ENCODE measurements at places on chromosomes 4 and X.

DNA sequence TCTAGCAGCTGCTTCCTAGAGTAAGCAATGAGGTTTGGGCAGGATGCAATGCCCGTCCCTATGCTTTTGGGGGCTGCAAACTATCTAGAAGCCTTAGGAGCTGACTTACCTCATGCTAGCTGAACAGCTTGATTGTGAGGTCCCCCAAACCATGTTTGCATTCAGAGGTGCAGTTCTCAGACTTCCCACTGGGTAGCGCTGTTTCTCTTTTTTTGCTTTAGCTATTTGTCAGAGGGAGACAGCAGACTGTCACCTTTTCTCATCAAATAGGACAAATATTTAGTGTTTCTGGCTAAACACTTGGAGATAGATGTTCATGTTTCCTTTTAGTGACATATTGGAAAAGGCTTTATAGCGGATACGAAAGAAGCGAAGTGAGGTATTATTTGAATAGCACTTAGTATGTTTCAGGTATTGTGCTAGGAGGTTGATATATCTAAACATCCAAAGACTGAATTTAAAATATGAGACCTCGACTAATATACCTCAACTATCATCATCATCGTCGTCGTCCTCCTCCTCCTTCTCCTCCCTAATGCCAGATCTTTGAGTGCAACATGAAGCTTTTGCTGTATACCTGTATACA, 18.7 kb upstream of the TMEM192 start:
- no peak for DNase-seq

DNA sequence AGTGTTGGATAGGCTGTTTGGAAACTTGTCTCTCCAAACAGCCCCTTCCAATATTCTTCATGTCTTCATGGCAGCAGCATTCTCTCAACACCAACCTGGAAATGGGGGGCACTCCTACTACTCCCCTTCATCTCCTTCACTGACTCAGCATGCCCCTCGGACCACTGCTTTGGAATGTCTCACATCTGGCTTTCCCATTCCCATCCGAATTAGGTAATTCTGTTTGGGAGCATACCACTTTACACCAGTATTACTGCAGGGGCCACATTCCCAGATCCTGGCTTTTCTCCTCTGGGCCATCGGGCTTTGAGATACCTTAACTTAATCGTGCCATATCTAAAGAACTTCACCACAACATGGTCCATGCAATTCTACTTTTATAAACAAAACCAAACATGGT, 100.8 kb downstream of the MAML3 start:
- DNase-seq: no peak

- DNase-seq: no peak
These were observed 20.8 kb downstream of the FGFR3 start for GRCh38 chr4:1813915-1814314.

DNA sequence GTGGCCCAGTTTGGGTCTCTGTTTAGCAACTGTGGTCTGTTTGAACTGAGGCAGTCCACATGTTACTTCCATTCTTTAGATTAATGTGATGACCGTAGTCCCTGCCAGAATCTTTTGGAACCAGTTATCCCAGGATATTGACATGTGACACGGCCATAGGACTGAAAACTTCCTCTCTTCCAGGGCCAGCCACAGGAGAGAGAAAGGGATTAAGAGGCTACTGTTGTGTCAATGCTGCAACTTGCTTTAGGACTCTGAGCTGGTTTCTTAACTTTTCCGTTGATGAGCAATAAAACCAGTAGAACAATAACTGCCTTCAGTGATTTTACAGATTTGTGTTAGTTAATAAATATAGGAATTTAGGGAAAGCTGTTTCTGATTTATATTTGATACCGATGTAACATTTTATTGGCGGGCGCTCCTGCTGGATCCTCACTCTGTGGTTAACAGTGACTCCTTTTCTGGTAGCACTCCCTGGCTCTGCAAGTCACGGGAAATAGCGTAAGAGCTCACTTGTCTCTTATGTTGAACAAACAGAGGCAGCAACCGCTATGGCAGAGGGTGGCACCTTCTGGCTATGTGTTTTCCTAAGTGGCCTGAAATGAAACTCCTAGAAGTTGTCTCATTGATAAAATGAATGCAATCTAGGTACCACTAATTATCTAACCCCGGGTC, 2.5 kb downstream of the TENM3 start:
- DNase-seq: no peak

GRCh38 chr4:154958621-154959358, 177.7 kb downstream of the RBM46 start:
- DNase-seq: no peak

GRCh38 chr4:1807332-1807777, 14.3 kb downstream of the FGFR3 start:
- DNase-seq: no peak

- DNase-seq: no peak
These were observed 480.8 kb upstream of the FAT1 start for GRCh38 chr4:187204389-187204918.

DNA sequence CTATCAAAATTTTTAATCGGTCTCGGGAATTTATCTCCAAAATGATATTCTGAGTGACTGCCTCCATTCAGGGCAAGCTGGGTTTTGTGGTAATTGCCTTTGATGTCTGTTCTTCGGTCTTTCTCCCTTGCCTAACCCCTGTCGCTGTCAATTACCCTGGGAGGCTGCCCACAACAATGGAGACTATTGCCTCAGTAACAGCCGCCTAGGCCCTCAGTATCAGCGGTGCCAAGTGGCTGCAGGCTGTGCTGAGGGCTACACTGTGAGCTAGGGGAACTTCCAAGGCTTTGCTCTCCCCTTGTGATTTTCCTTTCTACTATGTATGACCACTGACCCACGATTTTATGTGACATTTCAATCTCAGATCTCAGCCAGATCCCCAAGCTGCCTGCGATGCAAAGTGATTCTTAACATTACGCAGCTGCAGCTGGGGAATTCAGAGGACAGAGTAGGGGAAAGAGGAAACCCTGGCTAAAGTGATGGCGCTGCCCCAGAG, 36.3 kb upstream of the REST start:
- DNase-seq: no peak

GRCh38 chr4:159343116-159343515, 240.2 kb downstream of the RAPGEF2 start:
- no peak for DNase-seq

GRCh38 chrX:111567542-111568255, 56.3 kb downstream of the SERTM2 start:
- DNase-seq: no peak

- DNase-seq: no peak
These were observed 112.6 kb downstream of the PHKA2 start for GRCh38 chrX:18871161-18871890.

DNA sequence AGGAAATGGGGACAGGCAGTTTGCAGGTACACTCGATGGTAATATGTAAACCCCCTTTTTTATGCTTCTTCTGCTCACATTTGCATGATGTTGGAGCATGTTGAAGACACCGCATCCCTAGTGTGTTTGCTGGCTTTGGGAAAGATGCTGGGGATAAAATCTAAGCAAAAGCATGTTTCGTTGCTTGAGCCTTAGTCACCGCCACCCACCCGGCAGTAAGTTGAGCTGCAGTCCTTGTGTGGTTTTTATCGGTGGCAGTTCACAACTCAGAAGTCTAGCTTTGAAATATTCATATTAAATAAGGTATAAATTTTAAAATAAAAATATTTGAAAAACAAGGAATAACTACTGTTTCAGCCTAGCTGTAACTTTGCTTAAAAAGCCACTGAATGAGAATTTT, 21.7 kb upstream of the MND1 start:
- no peak for DNase-seq

GRCh38 chr4:110510955-110511544, 35.1 kb downstream of the ENPEP start:
- peak; percentile 22 for DNase-seq

DNA sequence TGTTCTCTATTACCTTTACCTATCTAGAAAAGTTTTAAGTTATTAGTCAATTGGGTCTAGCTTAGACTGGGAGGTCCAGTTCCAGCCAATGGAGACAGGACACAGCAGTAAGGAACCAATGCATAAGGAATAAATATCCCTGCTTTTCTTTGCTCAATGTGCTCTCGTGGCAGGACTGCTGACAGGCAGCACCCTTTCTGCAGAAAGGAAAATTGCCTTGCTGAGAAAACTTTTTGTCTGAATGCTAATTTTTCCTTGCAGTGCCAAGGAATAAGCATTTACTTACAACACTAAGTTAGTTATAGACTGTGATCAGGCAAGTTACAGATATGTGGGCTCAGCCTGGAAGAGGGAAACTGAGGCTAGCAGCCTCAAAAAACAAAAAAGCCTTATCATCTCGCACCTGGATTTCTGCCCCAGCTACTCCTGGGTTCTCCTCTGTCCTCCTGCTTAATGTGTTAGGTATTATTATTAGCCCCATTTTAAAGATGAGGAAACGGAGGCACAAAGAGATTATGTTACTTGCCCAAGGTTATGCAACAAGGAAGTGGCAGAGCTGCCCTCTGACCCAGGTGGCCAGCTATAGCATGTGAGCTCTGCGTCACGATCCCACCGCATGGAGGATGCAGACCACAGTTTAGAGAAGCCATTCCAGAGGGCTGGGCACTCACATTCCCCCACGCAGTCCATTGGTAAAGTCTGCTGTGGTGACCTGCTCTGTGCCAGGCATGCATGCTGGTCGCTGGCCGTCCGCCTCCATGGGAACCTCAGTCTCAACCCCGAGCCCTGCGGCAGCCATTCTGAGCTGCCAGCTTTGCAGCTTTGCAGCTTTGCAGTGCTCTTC, 40.5 kb upstream of the C4orf50 start:
- DNase-seq: no peak

DNA sequence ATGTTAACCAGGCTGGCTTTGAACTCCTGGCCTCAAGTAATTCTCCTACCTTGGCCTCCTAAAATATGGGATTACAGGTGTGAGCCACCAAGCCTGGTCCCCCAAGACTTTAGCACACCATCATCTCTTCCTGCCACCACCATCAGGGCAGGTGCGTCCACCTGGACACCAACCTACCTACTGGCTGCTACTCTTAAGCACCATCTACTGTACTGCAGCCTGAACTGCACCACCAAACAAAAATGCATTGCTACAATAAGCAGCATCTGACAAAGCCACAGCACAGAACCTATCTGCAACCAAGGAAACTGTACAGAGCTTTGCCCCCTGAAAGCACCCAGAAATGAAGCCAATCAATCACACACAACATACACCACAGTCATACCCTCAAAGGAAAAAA, 139.7 kb downstream of the EFHC2 start:
- DNase-seq: no peak

GRCh38 chrX:2609431-2610238, 81.5 kb upstream of the CD99 start:
- DNase-seq: no peak

- no peak for DNase-seq
These were observed 28.5 kb downstream of the GBA3 start for GRCh38 chr4:22721204-22721603.

DNA sequence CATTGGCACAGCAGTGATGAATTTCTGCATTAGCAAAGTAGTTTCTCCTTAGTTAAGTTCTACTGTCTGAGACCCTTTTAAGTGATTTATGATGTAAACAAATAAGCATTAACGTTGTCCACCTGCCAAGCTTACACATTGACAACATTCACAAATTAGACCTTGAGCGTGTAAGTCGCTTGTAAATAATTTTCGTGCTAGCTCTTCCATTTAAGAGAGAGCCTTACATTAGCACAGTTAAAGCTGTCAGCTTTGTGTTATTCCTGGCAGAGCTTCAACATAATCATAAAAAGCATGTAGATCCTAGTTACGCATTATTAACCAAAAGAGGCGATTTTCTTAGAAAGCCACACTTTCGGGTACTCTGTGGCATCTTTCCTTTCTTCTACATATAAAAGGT, 127.7 kb downstream of the DCTD start:
- DNase-seq: no peak

DNA sequence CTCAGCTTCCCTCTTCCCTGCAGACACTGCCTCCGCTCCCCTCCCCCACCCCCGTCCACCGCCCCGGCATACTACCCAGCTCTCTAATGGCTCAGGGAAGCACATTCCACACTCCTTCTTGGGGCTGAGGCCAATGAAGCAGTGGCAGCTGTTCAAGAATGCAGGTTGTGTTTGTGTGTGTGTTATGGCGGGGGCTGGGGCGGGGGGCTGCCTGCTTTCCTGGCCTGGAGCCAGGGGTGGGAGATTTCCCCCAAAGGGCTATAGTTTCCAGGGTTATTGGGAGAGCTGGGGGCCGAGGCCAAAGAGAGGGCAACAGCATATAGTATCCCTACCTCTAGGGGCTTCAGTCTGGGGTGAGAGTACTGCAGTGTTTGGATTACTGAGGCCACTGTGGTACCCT, 149.4 kb downstream of the EFNB1 start:
- DNase-seq: no peak

- no peak for DNase-seq
These were observed 37.2 kb downstream of the CLCN5 start for GRCh38 chrX:49959602-49960001.

- peak; percentile 29 for DNase-seq
These were observed 8.2 kb upstream of the IQCM start for GRCh38 chr4:149823769-149824221.

DNA sequence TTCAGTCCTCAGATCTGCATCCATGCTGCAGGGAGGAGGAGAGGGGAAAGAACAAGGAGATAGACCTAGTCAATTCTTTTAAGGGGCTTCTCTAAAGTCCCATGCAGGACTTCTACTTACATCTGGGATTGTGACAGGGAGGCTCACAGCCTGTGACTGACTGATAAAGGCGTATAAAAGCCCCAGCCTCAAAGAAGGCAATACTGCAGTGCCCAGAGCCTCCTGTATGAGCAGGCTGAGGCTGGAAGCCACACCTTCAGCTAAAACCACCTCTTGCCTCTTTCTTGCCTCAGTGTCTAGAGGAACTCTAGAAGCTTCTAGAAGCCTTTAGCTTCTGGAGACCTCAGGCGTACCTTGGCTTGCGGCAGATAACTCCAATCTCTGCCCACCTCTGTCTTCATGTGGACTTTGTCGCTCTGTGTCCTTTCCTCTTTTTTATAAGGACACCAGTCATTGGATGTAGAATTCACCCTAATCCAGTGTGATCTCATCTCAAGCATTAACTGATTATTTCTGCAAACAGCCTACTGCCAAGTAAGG, 6.0 kb upstream of the ZCCHC4 start:
- DNase-seq: no peak

- peak; percentile 80 for DNase-seq
These were observed 196.0 kb upstream of the PSAPL1 start for GRCh38 chr4:7630568-7631287.

DNA sequence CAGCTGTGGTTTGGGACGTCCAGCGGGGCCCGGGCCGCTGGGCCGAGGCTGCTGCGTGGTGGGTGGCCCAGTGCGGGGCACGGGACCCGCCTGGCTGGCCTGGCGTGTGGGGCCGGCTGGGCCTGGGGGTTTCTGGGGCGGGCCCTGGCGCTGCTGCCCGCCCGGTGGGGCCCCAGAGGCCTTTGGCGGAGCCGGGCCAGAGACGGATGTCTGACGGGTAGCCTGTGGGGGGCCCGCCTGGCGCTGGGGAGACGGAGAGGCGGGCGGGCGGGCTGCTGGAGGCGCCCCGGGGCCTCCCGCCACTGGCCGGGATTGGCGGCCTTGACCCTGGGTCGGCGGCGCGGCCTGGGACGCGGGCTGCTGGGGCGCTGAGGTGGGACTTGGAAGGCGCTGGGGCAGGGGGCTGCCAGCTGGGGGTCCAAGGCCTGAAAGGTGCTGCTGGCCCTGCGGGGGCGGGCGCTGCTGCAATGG, 8.1 kb upstream of the TIMP1 start:
- no peak for DNase-seq

GRCh38 chr4:128177498-128177897, 110.1 kb downstream of the PGRMC2 start:
- DNase-seq: no peak

All from amniotic stem cell (primary cell).